ENCODE measurements at places on chromosomes 6 and 20.

DNA sequence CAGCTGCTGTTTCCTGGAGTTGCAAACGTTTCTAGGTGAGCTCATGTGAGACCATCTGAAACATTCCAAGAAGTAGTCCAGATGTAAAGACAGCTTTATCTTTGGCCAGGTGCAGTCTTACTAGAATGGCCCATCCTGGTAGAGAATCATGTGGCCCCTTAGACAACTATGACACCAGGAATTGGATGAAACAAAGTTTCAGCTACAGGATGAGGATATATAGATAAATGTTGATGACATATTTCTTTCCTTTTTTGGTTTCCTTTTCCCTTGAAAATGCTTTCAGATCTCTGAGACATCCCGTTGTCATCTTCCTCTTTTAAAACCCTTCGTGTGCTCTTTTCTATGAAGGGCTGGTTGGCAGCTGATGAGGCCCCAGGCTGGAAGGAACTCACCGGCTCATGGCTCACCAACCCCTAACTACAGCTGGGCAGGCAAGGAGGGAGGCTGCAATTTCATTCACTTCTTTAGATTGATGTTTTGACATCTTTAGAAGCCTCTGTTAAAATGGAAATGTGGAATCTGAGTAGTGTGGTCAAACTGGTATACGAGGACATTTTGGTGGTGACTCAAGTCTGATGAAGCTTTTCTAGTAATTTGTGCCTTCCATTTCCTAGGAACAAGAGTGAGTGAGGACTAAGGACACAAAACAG is 167.9 kb upstream of the TNFAIP3 start:
- DNase-seq = no peak

- no peak for DNase-seq
Measured at GRCh38 chr6:84050408-84050807, 16.8 kb downstream of the MRAP2 start.

GRCh38 chr20:23832775-23833513 is 6.4 kb upstream of the CST2 start:
- no peak for DNase-seq

DNA sequence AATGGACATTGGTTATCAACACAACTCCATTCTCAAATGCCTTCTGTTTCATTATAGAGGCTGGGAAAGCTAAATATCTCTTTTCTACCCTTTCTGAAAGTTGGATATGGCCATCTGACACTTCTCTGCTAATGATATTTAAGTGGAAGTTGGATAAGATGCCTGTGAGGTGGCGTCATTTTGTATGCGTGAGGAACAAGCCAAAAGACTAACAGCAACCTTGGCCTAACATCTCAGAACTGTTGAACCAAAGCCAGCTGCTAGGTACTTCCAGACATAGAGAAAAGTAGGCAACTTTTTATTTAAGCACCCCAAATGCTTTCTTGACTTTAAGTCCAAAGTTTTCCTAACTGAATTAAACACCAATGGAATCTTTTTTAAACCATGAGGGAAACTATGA is 708.4 kb downstream of the CD109 start:
- no peak for DNase-seq

DNA sequence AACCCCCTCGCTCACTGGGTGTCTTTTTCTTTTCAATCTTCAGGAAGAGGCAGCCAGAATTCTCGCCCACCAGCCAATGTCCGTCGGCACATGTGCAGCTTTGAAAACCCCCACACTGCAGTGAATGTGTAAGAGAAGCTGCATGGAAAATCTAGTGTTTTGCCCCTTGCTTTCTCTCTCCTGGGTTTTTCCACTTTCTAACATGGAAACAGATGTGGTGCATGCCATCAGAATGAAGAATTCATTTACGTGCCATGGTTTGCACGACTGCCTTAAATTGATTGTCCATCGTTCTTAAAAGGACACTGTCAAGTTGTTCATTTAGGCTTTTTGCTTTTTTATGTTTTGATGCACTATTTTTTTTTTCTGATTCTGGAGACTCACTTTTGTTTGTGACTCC is 117.1 kb upstream of the RAB32 start:
- DNase-seq = no peak

- peak; percentile 81 for DNase-seq
Measured at GRCh38 chr6:158026054-158026900, 44.6 kb downstream of the SYNJ2 start.

DNA sequence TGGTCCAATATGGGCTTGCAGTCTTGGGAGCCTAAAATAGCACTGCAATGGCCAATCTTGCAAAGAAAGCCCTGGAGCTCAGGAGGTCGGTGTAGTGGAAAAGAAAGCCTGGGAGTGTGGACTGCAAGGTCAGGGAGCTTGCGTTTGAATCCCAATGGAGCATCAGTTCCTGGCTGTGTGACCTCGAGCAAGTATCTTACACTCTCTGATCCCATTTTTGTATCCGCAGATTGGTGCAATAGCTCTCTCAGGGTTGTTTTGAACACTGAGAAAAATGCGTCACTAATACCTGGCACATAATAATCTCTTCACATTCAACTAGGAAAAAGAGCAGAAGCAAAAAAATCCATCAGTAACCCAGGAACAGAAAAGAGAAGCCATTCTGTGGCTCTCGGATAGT is 7.3 kb downstream of the PMEPA1 start:
- DNase-seq = no peak

DNA sequence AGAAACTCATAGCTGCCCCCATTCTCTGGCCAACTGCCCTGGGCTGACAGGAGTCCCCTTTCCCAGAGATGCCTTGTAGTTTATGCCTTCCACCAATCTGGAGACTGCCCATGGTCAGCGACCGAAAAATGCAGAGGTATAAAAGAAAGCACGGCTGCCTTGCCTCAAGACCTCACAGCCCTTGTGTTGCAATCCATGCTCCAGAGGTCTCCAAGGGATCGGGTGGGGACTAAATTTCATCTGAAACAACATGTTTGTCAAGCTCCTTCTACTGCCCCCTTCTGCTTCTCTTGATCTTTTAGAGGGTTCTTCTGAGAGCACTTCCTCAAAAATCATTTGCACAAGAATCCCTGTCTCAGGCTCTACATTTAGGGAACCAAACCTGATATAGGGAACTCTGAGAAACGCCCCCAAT is 128.8 kb downstream of the PLCB1 start:
- DNase-seq = no peak

DNA sequence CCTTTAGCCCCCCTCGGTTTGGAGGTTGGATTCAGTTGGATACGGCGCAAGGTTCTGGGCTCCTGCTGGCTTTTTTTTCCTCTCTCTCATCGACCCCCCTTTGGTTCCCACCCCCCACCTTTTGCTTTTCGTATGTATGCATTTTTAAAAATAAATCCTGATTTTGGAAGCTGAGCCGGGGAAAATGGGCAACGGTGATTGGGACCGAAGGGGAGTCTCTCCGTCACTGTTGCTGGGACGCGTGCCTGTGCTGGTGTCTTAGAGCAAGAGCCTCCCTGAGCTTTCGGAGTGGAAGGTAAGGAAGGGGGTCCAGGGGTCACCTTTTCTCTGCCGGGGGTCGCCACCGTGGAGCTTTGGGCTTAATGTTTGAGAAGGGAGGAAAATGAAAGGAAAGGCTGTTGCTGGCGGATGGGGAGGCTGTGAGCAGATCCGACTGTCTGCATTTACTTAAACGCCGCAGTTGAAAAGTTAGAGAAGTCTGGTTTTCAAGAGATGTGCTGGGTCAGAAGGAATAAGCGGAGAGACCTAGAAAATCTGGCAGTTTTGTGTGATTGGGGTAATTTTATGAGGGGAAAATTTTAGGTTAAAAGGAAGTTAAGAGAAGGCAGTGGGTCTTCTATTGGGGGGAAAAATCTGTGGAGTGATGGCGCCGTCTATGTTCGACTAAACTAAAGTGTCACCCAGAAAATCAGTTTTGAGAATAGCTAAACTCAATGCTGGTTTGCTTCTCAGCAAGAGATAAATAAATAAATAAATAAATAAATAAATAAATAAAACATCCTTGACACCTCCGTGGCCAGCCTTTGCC is 828 bp downstream of the ADGRB3 start:
- DNase-seq = no peak

- DNase-seq = no peak
Measured at GRCh38 chr20:34145280-34145819, 33.3 kb upstream of the EIF2S2 start.

DNA sequence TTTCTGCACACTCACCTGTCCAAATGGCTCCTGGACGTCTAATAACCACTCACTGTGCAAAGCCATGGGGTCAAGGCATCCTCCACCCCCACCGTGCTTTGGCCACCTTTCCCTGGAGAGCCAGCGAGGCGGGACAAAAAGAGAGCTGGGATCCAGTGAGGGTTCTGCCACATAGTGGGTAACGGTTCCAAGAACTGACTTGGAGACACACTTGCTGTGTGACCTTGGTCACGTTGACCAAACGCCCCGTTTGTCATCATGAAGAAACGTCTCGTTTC is 287.2 kb downstream of the TFAP2C start:
- DNase-seq = no peak

- no peak for DNase-seq
Measured at GRCh38 chr6:127878115-127878514, 22.7 kb downstream of the THEMIS start.

DNA sequence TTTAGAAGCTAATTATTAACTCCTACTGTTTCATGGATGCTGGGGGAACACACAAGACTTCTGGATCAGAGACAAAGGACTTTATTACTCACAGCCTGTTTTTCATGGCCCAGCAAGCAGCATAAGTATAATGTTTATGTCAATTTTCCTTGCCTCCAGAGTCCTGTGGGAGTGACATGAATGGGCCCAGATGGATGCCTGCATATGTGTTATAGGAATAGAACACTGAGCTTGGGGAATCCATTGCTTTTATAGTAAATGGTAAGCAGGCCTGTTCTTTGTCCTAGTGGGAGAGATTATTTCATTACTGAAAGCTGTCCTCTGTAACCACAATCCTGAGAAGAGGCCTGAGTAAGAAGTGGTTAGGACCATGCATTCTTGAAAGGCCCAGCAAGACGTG is 25.6 kb downstream of the BLTP3A start:
- no peak for DNase-seq

- DNase-seq = no peak
Measured at GRCh38 chr20:50347284-50348063, 156.8 kb downstream of the CEBPB start.

DNA sequence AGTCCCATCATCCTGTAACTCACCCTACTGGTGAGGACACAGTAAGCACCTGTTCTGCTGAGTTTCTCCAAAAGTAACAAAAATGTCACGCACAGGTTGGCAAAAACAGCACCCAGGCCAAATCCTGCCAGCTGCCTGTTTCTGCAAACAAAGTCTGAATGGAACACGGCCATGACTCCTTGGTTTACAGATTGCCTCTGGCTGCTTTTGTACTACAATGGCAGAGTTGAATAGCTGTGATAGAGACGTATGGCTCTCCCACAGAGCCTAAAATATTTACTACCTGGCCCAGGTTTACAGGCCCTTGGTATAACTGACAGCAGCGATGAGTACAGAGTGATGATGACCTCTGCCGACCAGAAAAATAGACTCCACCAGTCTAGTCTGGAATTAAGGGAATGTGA is 52.6 kb downstream of the CNKSR3 start:
- DNase-seq = peak; percentile 76

DNA sequence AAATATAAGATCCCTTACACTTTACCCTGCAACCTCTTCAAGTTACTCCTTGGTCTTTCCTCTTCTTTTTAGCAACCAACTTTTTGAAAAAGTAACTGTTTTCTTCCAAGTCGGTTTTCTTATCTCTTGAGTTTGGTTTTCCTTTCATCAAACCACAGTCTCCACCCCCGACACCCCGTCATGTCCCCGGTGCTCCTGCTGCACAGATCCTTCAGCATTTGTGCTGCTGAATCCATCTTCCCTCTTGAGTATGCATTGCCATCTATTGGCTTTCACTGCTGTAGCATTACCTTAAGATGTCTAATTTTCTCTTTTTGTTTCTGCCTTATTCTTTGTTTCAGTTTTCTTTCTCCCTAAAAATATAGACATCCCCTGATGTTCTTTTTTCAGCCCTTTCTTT is 11.9 kb upstream of the TNFRSF21 start:
- no peak for DNase-seq

- no peak for DNase-seq
Measured at GRCh38 chr20:56588996-56589395, 40.1 kb upstream of the TFAP2C start.

- DNase-seq = no peak
Measured at GRCh38 chr20:7302250-7302649, 534.8 kb downstream of the BMP2 start.

GRCh38 chr6:104187616-104188015 is 672.1 kb downstream of the HACE1 start:
- DNase-seq = no peak

- DNase-seq = no peak
Measured at GRCh38 chr6:30915591-30915946, 1.5 kb downstream of the VARS2 start.

GRCh38 chr6:24520929-24521546 is 26.3 kb downstream of the ALDH5A1 start:
- peak; percentile 74 for DNase-seq

DNA sequence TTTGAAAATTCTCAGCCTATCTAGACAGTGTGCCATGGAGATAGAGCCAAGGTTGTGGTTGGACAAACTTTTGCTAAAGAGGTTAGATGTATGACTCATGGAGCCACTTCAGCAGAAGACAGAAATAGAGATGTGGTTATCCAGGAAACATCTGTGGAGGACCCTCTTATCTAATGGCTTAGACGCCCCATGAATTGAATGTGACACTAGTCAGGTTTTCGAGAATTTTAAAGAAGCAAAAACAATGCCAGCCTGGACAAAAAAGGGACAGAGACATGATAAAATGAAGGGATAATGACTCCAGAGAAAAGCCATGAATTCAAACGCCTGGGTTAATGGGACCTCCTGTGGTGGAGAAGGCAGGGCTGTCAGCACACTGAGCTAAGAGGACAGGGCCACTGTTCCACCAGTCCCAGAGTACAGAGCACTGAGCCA is 280.5 kb downstream of the CLVS2 start:
- no peak for DNase-seq

GRCh38 chr6:121800047-121800446 is 364.6 kb downstream of the GJA1 start:
- no peak for DNase-seq

- peak; percentile 47 for DNase-seq
Measured at GRCh38 chr6:36963451-36964290, 9.1 kb downstream of the PI16 start.

DNA sequence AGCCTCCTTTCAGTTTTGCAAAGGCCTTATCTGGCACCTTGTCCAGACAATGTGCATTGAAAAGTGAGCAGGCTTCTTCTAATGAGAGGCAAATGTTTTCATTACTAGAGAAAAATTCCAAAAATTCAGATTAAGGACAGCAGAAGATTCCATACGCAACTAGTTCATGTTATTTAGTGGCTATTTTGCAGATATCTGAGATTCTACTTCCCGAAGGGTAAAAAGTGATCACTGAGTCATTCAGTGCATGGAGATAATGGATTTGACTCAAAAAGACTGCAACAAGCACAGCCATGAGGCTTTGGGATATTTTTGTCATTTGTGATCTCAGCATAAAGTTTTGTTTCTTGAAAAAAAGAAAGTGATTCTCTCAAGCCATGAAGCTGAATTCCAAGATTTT is 29.9 kb downstream of the METTL24 start:
- no peak for DNase-seq

GRCh38 chr6:20148433-20148832 is 63.8 kb downstream of the MBOAT1 start:
- no peak for DNase-seq

Measured in right lobe of liver (tissue), 6 donors.